Stimulated activated CD4-positive, alpha-beta T cell treated with anti-CD3 and anti-CD28 coated beads, Interleukin-2, amount 100 ng/mL, for 24 hours (primary cell): ENCODE measurements at places on chromosomes 5 and 9.
A peak's percentile ranks its signal among the peaks of the same experiment; 100 is the strongest.

DNA sequence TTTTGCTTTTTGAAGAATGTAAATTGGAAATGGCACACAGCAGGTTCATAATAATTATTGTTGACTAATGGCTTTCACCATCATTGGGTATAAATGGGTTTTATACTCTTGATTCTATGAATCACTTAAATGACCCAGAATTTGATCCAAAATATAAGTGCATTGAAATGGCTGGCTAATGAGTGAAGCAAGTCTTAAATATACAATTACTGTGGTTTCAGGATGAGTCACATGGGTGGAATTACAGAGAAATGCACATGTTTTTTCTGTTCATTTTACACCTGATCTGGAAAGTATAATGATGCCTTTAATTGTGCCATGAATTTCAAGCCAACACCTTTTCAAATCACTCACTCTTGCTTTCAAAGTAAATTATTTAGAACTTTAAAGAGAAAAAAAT lies 380.8 kb upstream of the CD180 start:
- DNase-seq, result no peak

DNA sequence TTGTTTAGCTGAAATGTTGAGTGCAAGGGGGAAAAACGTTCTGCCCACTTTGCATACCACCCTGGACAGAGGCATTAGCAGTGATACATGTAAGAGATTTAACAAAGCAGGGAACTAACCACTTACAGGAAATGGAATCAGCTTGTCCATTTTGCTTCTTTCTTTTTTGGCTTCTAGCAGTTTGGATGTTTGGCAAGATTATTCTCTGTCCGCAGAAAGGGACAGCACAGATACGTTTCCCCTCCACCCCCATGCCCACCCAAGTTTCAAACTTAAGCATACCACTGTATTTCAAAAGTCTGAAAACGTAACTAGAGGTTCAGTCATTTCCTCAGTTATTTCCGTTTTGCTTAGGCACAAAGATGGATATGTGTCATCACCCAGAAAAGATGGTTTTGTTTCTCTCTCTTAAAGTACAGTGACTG lies 118.4 kb downstream of the GDNF start:
- DNase-seq, result peak; percentile 35

GRCh38 chr5:36027711-36028110 lies 36.5 kb upstream of the UGT3A1 start:
- no peak for DNase-seq

DNA sequence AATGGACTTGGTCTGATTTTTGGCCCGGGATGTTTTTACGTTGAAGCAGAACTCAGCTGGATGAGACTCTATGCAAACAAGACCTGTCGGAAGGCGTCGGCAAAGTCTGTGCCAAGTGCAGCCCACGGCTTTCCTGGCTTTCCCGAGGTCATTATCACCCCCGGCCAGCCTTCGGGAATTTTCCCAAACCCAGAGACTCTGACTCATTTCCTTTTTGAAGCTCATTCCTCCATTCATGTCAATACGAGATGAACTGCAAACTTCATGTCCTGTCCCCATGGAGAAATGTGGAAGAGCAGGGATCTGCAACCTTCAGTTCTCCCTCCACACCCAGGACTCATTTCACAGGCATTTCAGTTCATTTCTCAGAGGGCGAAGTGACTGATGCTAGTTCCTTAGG lies 95.3 kb downstream of the IRX2 start:
- DNase-seq, result no peak

GRCh38 chr9:20722221-20722620 lies 38.2 kb downstream of the FOCAD start:
- no peak for DNase-seq
